ENCODE measurements at places on chromosomes 1 and 21.

DNA sequence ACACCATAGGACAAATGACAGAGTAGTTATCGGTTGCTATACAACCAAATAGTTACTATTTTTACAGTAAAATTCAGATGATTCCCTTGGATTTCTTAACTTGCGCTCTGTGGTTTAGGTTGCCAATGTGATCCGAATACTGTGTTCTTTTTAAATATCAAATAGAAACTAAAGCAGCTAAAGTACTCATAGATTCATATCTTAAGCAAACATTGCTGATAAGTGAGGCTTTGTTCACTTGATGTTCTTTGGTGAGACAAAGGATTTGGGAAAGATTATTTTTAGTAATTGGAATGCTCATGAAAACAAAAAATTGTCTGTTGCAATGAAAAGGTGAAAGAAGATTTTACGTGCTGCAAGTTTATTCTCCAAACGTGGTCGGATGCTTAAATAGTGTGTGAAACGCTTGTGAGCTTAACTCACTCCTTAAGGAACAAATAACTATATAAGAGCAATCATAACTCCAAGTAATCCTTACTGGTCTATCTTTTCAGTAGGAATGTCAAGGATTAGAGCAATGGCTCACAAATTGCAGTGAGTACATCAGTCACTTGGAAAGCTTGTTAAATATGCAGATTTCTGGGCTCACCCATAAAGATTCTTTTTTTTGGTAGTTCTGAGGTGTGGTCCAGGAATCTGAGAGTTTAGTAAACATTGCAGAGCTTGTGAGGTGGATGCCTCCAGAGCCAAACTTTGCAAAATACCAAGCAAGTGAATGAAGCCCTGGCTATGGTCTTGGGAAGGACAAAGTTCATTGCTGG is 31.8 kb upstream of the PDC start:
- no peak for DNase-seq

DNA sequence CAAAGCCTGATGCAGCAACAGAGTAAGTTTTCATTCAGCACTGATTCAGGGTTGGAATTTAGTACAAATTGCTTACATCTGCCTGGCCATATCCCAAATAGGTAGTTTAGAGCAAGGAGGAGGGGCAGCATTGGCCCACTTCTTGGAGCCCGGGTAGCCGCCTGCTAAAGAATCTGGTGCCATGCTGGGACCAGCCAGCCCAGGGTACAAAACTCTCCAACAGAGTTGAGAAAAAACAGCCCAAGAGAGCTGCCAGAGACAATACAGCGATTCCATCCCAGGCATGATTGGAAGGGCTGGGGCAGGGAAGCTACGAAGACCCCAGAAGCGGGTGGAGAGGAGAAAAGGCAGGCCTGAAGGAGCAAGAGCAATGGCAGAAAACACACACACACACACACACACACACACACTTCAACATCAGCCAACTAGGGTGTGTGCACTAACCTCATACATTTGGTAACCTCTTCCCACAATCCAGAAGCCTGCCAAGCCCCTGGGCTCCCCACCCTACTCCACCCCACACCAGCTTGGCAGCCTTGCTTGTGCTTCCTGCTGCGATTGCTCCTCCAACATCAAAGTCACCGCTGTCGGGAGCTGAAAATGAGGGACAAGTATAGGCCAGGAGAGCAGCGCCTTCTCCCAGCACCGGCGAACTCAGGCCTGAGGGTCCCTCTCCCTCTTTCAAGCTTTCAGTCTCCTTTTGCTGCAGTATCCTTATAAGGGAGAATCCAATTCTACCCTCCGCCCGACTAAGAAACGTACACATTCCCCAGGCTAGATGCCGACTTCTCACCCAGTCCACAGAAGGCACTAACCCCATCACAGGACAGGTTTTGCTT is 1.2 kb downstream of the PIK3C2B start:
- DNase-seq, result no peak

GRCh38 chr21:44711327-44712202 is at the start of gene TSPEAR:
Gene TSPEAR (minus strand): TSS chr21:44711572. CDS start chr21:44711514, 58 bp downstream.
- DNase-seq, result no peak

- DNase-seq, result no peak
Measured at GRCh38 chr1:118999348-119000071, 11.4 kb upstream of the TBX15 start.

DNA sequence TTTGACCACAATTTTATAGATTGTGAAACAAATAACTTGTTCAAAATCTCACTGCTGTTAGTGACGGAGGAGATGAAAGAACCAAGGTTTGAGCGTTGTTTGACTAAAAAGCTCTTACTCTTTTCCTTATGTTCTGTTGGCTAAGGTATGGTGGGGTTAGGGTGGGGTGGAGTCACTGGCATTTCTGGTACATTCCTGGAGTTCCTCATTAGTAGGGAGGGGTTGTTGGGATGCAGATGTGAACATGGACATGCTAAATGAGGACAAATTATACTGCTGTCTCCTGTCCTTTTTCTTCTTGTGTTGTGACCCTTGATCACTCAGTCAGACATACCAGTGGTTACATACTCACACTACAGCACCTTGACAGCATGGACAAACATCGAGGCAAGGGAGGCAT is 26.2 kb upstream of the CD1D start:
- no peak for DNase-seq

DNA sequence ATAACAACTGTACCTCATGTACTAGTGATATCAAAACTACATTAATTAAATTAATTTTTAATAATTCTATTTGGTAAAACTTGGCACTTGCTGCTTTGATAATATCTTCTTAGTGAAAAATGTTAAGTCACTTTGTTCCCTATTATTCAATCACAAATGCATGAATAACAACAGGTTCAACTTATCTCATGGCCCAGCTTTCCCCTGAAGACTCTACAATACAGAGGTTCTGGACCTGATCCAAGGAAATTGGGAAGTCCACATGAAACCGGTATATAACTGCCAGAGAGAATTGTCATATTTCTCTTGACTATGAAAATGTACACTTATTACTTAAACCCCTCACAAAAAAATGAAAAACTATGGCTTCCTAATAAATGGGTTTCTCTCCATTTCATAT is 33.9 kb upstream of the PTPRC start:
- no peak for DNase-seq
